ENCODE measurements at places on chromosomes 2 and 18. TPM values are rescaled to one million over a fixed set of nuclear protein-coding genes. Genes with fewer than 3 reads are reported as not detected.

DNA sequence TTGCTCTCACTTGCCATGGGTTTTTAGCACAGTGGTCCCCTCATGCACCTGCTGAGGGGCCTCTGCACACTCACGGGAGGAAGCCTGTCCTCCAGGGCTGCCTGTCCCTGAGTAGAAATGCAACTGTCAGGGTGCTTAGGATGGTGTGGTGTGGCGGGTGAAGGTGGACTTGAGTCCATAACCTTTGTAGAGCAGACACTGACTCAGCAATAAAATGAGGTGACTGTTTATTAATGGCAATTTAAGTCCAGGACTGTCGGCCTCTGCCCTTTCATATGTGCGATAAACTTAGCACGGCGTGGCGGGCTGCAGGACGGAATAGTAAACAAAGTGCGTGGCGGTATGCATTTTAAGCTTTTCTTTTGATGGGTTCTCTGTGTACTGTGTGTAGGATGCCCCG lies 188.2 kb downstream of the LDLRAD4 start:
- no peak overlapping the region for H3K27ac ChIP-seq
- H3K36me3 ChIP-seq = no peaks in the 10 kb centered on the region
- no peak overlapping the region for H3K4me3 ChIP-seq
- H3K27me3 ChIP-seq = no peaks in the 10 kb centered on the region
- DNase-seq = no peak

- no peak for DNase-seq
- no peaks in the 10 kb centered on the region for H3K27me3 ChIP-seq
- H3K4me1 ChIP-seq = 0 out of 2 replicates have a peak, but pooled peaks cover 5% of the 10 kb centered on the region
- H3K36me3 ChIP-seq = no peaks in the 10 kb centered on the region
- no peak overlapping the region for H3K4me3 ChIP-seq
These were observed 205.9 kb downstream of the EIPR1 start for GRCh38 chr2:3171564-3172264.

DNA sequence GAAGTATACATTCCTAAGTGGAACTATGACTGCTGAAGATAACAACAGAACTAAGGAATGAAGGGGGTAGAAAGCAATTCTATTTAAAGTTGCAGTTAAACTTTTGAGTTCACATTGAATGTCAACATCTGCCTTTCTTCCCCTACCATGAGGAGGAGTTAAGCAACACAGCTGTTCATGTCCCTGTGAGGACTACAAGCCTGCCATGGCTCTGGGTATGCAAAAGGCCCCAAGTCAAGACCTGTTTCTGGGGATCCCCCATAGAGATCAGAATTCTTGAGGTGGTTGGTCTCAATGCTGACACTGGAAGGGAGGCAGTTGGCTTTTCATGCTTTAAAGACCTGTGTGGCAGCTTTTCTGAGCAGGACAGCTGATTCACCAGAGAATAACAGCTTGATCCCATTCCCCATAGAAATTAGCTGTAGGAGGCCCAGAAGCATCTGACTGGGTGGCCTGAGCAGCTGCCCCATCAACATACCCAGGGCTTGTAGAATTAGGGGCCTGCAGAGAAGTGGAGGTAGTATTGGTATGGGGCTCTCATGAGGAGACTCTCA lies 131.0 kb downstream of the SETBP1 start:
- H3K36me3 ChIP-seq = no peaks in the 10 kb centered on the region
- no peaks in the 10 kb centered on the region for H3K27me3 ChIP-seq
- H3K4me1 ChIP-seq = peaks cover 11% of the 10 kb centered on the region
- H3K4me3 ChIP-seq = no peak overlapping the region
- DNase-seq = no peak

- no peak for DNase-seq
- H3K27me3 ChIP-seq = no peaks in the 10 kb centered on the region
- no peak overlapping the region for H3K27ac ChIP-seq
- H3K36me3 ChIP-seq = no peaks in the 10 kb centered on the region
- no peak overlapping the region for H3K4me3 ChIP-seq
These were observed 381.9 kb downstream of the KCNJ3 start for GRCh38 chr2:155080373-155080772.

DNA sequence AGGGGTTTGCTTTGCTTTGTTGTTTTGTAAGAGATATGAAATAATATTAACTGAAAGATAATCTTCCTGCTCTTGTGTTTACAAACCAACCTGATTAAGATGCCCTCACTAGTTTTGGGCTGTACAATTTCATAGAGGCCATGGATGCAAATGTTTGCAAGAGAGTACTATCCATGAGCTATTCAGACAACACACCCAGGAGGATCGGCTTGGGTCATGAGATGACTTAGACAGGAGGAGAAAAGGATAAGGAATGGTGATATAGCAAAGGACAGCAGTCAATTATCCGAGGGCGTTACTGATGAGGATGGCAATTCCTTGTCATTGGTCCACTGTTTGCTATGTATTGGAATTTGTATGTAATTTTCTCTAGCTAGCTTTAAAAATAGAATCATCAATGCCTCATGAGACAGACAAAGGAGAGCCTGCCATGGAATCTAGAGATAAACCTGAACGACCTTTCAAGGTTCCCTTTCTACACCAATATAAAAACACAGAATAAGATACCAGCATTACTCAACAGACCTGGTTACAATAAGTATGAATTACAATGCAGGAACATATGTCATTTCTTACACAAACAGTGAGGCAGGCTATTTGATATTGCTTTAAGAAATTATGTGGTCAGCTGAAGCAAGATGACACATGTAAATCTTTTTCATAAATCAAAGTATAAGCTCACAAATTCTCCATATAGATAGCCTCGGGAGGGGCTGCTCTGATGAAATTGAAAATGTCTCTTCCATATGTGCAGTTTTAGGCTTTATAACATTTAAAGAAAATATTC lies 54.4 kb upstream of the SOS1 start:
- DNase-seq = no peak
- H3K4me3 ChIP-seq = no peak overlapping the region
- no peaks in the 10 kb centered on the region for H3K27me3 ChIP-seq
- H3K36me3 ChIP-seq = no peaks in the 10 kb centered on the region
- H3K4me1 ChIP-seq = peaks cover 10% of the 10 kb centered on the region

GRCh38 chr2:134287323-134287722 lies 33.5 kb downstream of the MGAT5 start:
- H3K27ac ChIP-seq = no peak overlapping the region
- no peaks in the 10 kb centered on the region for H3K27me3 ChIP-seq
- no peaks in the 10 kb centered on the region for H3K36me3 ChIP-seq
- H3K4me1 ChIP-seq = peaks cover 2% of the 10 kb centered on the region
- DNase-seq = no peak
- no peak overlapping the region for H3K4me3 ChIP-seq

Gene BOLL
- 0.04 TPM for total RNA-seq

Gene ABCB11
- not detected for total RNA-seq

Gene TACR1
- 7.3 TPM for total RNA-seq

Data from GM23338 (cell line).